ENCODE measurements at places on chromosomes 13 and 19.

DNA sequence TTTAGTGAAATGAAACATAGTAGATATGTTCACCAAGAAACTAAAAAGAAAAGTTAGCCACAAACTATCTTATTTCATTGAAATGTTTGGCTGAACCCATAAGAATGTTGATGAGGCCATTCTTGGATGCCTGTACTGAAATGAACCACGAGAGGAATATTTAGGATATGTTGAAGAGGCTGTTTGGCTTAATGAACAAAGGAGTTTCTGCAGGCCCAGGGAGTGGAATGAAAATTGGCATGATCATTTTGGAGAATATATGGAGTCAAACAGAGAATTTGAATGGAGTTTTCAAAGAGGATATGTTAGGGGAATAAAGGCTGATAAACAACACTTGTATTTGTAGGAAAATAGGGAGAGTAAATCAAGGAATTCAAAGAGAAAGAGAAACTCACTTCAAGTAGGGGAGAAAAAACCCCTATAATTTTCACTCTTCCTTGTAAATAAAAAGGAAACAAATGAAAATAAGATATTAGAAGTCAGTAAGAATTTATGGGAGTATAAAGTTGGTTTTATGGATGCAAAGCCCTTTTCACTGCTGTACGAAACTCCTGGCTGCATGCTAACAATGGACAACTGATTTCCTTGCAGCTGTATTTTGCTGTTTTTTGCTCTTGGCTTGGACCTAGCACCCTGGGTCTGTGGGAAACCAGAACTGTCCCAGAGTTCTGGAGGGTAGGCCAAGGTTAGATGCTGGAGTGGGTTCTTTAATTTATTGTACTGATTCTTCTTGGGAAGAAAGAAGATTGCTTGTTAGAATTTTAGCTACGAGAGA lies 36.5 kb downstream of the KL start:
- no peak for DNase-seq

DNA sequence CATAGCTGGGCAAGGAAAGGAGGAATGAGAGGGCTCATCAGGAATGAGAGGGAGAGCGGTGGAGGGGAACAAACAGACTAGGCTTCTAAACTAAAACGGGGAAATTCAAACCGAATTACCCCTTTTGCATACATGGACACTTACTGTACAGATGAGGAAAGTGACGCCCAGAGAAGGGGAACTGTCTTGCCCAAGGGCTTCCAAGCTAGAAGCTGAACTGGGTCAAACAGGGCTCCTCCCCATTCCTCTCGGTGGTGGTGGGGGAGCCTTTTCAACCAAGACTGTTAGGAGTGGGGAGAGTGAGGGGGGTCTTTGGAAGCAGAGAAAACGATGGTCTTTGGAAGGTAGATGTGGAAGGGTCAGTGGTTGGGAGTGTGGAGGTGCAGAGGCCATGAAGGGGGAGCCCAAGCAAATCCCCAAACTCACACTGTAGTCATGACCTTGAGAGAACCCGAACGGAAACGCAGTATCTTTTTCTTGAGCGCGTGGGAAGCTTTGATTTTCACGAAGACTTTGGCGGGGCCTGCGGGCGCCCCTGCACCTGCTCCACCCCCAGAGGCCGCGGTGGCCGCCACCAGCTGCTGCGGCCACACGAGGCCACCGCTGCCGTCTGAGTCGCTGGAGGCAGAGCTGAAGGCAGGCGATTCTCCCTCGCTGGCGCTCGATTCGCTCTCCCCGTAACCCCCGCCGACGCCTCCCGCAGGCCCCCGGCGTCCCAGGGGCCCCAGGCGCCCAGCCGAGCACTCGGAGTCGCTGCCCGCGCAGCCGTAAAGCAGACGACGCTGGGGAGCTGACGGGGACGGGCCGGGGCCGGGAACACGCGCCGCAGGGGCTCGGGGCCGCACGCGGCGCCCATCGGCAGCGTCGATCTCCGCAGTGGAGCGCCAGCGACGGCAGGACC lies 12.3 kb upstream of the GNG8 start:
- no peak for DNase-seq

- no peak for DNase-seq
Measured at GRCh38 chr13:94325650-94326049, 153.8 kb downstream of the DCT start.

- DNase-seq = no peak
Measured at GRCh38 chr13:41939398-41939797, 21.5 kb downstream of the VWA8 start.

- DNase-seq = no peak
Measured at GRCh38 chr13:110592665-110593064, 22.7 kb upstream of the NAXD start.

DNA sequence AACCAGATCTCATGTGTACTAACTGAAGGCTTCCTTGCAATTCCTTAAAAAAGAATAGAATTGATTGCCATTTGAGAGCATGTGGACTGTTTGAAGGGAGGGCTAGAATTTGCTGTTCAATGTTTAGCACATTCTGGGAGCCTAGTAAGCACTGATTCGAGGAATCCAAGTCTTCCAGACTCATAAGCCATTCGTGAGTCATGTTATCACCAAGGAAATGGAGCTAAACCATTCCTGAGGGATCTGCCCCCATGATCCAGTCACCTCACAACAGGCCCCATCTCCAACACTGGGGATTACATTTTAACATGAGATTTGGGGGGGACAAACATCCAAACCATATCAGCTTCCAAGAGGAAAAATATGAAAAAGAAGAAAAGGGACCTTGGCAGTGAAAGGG lies 276.4 kb downstream of the KCNRG start:
- no peak for DNase-seq

- DNase-seq = no peak
Measured at GRCh38 chr13:75395066-75395465, 86.9 kb downstream of the TBC1D4 start.

DNA sequence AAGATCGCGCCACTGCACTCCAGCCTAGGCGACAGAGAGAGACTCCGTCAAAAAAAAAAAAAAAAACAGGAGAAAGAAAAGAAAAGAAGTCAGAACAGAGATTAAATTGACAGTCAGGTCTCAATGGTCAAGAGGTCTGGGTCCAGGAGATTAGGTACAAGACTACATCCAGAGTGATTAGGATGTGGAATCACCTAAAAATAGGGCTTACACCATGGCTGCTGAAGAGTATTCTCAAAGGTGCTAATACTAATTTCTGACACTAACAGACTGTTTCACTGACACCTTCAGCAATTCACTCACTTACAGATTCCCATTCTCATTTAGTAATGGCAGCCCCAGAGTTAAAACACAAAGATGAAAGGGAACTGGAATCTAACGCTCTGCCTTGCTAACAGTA lies 91.7 kb downstream of the TBC1D4 start:
- DNase-seq = no peak

DNA sequence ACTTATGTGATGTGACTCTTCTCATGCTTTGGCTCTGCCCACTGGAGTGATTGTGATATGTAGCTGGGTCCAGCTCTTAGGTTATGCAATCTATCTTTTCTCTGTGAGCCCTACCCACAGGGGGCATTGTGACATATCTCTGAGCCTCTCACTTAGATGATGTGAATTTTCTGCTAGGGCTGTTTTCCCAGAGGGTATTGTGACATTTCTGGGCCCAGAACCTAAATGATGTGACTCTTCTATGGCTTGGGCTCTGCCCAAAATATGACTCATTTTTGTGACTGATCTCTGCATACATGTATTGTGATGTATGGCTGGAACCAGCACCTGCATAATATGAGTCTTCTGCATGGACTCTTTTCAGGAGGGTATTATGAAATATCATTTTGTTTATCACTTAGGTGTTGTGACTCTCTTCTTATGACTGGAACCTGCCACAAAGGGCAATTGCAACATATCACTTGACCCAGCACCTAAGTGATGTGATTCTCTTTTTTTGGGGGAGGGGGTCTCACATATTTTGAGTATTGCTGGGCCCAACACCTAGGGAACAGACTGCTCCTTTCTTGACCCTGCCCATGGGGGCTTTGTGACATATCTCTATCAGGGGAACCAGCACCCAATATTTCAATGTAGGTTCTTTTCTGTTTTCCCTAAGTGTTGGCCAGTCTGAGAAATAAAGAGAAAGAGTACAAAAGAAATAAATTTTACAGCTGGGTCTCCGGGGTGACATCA lies 12.1 kb upstream of the ZNF254 start:
- DNase-seq = no peak

DNA sequence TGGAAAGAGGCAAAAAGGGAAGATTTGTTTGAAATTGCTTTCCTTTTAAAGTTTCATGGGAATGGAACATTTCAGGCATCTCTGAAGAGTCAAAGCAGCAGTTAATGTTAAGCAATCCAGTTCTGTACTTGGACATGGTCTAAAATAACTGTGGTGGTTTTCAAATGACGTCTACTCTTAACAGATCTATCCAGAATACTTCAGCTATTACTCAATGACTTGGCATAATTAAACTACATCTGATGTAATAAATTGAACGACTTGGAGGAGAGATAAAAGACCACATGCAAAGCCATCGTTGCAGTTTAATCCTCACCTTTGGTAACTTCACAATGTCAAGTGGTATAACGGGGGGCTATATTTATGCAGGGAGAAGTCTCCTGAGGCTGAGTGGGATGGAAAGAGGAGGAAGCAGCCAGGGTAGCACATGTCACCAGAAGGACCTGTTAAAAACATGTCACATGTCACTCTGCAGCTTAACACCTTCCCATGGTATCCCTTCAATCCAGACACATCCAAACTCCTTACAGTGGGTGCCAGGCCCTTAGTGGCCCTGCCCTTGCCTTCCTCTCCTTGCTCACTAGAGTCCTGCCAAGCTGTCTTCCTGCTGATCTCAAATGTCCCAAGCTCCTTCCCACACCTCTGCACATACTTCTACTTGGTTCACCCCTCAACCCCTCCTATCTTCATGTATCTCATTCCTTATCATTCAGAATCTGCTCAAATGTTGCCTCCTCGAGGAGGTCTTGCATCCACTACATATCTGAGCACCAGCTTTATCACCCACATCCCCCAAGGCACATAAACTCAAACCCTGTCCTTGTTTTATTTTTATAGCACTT lies 327.8 kb downstream of the SUCLA2 start:
- no peak for DNase-seq

DNA sequence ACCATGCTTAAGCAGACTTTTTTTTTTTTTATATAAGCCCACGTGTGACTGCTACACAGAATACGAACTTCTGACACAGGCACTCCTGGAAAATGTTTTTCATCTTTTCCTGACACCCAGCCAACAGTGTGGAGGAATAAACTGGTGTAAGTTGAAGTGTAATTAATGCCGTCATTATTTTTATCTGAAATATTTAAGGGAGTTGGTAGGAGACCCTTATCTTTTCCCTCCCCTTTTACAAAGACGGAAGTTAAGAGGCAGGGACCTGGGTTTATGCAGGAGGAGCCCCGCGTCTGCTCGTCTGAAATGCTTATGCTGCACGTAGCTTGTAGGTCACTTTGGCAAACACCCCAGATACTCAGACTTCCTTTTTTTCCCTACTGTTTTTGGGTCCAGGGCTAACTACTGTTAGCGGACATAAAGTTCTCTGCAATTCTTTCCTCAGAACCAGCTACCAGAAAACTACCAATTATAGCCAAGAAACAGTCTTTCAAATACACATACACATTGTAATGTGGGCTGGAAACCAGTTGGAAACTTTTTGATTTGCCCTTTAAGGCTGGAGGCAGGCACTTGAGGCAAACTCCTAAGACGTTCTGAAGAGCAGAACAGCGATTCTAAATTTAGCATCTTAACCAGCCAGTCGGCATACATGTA lies 50.8 kb downstream of the EFNB2 start:
- DNase-seq = no peak

DNA sequence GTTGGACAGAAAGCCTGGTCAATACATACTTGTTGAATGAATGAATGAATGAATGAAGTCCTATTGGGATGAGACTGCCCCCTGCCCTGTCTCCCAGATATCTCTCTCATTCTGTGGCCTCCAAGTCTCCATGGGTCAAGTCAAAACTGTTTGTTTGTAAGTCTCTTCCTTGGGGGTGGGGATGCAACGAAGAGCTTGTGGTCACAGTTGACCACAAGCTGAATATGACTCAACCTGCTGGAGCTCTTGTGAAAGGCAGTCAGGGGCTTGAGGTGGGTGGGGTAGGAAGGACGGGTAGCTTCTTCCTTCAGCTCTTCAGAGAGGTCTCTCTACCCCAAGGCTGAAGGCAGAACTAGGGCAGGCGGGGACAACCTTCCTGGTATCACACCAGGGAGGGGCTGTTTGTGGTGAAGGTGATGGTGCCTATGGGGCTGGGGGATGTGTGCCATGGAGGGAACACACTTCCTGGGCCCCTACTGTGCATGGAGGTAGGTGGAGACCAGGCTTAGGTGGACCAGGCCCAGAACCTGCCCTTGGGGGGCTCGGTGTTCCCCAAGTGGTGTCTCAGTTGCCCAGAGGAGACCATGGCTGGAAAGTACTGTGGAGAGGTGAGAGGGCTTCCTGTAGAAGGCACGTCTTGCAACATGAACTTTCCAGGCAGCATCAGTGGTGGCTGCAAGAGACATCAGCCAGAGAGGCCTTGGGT lies 8.0 kb downstream of the MYO1F start:
- peak; percentile 84 for DNase-seq

DNA sequence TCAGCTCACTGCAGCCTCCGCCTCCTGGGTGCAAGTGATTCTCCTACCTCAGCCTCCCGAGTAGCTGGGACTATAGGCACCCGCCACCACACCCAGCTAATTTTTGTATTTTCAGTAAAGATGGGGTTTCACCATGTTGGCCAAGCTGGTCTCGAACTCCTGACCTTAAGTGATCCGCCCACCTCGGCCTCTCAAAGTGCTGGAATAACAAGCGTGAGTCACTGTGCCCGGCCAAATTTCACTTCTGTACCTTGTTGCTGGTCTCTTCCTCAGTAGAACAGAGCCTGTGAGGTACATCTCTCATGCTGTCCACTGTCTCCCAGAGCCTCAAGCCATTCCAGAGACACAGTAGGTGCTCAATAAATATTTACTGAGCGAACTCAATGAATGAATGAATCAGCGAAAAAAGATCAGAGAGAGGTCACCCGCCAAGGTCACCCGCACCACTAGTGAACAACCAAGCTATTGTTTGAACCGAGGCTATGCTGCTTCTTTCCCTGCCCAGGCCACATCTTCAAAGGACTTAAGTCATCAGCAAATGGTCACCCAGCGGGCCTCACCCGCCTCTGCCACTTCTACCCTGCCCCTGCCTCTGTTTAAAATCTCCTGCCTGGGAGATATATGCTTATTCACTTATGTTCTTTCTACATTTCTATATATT lies 9.3 kb downstream of the TMEM143 start:
- no peak for DNase-seq

Data from CD4-positive, alpha-beta T cell treated with Interleukin-10 for 1 hour (primary cell).